ENCODE measurements at places on chromosomes 1 and 21.

DNA sequence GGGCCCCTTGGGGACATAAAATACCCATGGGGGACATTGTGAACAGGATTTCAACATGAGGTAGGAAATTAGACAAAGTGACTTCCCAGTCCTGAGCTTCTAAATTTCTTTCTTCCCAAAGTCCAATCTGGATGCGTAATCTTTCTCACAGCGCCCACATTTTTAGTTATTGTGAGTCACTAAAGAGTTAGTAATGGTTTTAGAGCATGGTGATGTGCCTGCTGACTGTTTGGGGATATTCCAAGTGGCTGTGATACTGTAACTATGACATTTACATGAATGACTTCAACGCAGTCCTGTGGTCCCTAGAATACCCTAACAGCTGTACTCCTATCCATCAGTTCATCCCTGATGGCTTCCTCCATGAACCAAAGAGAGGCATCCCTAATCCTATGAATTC, 224.0 kb upstream of the COA6 start:
- DNase-seq, result no peak

- DNase-seq, result no peak
Observed at GRCh38 chr1:29251164-29252124, 15.1 kb downstream of the PTPRU start.

DNA sequence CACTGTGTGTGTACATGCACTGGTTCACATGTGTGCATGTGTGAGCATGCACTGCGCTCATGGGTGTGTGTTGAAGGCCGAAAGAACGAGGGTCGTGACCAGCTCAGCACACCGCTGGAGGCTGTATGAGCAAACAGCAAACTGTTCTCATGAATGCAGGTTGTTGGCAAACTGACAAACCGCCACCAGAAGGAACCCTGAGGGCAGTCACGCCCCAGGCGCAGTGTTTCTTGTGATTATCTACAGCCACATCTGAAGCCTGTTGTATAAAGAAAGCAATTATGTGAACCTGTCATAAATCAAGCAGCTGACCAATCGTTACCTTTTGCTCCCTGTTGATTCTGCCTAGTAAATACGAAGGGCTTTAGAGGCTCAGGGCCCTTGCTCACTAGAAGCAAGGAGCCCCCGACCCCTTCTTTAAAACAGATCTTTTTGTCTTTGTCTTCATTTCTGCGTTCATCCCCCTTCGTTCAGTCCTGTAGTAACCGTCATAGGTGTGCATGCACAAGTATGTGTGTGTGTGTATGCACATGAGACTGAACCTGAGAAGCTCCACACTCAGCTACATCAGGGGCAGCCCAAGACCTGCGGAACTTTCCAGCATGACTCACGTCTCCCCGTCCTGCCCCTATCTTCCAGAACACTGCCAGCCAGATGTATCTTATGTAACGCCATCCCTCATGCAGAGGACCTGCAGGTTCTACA, 16.8 kb upstream of the RIPK4 start:
- no peak for DNase-seq

DNA sequence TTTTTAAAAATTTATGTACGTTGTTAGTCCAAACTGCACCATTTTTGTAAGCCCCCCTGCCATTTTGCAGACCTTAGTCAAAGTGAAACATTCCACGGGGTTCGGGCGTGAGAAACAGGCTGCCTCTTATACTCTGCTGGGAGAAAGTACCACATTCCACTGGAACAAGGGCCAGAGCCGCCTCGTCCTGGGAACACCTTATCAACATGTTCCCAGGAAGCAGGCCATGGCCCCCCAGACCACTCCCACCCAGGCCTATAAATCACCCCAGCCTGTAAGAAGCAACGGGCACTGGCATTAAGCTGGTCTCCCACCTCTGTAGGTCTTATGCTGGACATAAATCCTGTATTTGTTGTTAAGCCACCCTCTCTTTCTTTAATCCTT, 854 bp upstream of the ZRANB2 start:
- peak; percentile 5 for DNase-seq

- DNase-seq, result no peak
Observed at GRCh38 chr1:39833121-39833520, 44.5 kb upstream of the BMP8B start.

DNA sequence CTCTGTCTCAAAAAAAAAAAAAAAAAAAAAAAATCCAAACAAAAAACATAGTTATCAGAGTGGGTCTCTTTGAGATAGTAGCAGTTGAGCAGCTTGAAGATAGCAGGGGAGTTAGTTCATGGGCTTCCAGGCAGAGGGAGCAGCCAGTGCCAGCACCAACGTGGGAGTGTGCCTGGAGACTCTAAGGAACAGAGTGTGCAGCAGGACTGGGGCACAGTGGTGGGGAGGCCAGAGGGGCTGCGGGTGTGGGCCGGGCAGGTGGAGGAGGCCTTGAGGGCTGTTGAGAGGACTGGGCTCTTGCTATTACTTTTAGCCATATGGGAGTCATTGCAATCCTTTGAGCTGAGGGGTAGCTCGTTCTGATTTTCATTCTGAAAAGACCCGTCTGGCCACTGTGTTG, 63.8 kb downstream of the RYR2 start:
- DNase-seq, result no peak

GRCh38 chr21:35511696-35512162, 462.6 kb upstream of the RUNX1 start:
- DNase-seq, result no peak
